ENCODE measurements at places on chromosomes 4 and X.

- DNase-seq: peak; percentile 81
Measured at GRCh38 chr4:137124278-137124932, 407.9 kb downstream of the PCDH18 start.

- no peak for DNase-seq
Measured at GRCh38 chr4:184583738-184584502, 65.3 kb downstream of the CASP3 start.

GRCh38 chr4:122285285-122285684 lies 93.5 kb upstream of the ADAD1 start:
- no peak for DNase-seq

GRCh38 chr4:128513664-128514484 lies 226.3 kb upstream of the PGRMC2 start:
- no peak for DNase-seq

DNA sequence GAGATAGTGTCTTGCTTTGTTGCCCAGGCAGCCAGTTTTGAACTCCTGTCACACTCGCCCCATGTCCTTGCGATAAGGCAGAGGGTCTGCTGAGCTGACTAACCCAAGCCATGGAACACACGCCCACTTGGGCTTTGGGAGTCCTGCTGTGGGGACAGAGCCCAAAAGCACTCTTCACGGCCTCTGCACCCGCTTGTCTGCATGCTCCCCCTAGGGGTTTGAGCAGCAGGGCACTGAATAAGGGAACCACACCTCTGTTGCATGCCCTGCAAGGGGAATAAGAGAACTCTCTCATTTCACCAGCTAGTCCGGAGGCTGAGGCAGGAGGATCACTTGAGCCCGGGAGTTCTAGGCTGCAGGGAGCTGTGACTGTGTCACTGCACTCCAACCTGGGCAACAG lies 166.0 kb downstream of the STAG2 start:
- no peak for DNase-seq

DNA sequence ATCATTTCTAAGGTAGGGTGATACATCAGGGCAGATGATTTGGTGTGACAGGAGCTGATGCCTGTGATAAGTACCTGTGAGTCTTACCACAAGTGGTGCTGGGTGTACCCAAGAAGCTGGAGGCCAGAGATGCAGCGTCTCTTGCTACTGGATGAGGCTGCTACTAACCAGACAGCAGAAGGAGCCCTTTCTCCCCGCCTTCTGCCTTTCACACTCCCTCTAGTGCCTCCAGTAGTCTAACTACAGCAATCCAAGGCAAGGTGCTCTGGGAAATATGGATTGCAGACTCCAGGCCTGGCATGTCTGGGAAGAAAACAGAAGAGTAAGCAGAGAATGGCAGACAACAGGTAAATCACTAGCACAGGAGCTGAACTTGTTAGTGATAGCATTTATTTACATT lies 470.8 kb downstream of the NKX6-1 start:
- DNase-seq: no peak

DNA sequence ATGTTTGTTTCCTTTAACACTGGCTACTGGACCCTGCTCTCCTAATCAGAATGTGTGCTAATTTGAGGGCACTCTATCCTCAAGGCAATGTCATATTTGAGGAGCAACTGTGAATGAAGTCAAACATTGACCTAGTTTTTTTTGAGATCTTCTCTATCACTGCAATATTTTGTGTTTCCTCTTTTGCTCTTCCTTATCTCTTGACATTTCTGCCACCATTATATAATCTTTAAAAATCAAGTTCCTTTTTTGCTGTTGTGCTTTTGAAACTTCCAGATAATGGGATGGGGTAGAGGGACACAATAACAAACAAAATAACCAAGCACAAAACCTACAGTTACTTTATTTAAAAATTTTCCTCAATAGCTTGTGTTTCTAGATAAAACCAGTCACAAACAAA lies 7.4 kb upstream of the WDFY3 start:
- no peak for DNase-seq

DNA sequence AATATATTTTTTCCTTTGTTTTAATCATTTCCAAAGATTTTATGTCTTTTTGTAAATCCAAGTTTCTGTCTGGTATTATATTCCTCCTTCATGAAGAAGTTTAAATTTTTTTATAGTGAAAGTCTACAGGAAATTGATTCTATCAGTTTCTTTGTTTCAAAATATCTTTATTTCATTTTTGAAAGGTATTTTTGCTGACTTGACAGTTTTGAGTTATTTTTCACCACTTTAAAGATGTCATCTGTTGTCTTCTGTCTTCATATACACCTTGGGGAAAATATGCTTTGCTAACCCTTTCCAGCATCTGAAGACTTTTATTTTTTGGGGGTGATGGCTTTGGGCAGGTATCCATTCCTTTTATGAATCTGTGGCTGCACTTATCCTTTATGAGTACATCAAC lies 164.4 kb upstream of the EPHA5 start:
- DNase-seq: no peak

- peak; percentile 57 for DNase-seq
Measured at GRCh38 chr4:158208963-158209640, 1.2 kb upstream of the TMEM144 start.

DNA sequence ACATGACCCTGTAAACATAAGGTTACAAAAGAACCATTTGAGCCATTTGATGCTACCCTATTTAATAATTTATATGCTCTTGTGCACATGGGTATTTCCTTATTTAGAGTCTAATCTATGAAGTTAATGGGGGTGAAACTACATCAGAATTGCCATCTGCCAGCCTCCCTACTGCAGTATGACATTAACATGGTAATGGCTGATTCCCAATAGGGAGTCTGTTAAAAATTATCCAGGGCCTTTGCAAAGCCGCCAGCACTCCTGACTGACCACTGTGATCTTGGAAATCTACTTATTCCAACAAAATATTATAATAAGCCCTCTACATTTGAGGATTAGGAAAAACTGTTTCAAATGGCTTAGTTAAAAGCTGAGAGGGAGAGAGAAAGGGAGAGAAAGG lies 153.7 kb downstream of the CLCN4 start:
- DNase-seq: no peak

- DNase-seq: no peak
Measured at GRCh38 chr4:95294321-95294720, 254.5 kb downstream of the UNC5C start.

DNA sequence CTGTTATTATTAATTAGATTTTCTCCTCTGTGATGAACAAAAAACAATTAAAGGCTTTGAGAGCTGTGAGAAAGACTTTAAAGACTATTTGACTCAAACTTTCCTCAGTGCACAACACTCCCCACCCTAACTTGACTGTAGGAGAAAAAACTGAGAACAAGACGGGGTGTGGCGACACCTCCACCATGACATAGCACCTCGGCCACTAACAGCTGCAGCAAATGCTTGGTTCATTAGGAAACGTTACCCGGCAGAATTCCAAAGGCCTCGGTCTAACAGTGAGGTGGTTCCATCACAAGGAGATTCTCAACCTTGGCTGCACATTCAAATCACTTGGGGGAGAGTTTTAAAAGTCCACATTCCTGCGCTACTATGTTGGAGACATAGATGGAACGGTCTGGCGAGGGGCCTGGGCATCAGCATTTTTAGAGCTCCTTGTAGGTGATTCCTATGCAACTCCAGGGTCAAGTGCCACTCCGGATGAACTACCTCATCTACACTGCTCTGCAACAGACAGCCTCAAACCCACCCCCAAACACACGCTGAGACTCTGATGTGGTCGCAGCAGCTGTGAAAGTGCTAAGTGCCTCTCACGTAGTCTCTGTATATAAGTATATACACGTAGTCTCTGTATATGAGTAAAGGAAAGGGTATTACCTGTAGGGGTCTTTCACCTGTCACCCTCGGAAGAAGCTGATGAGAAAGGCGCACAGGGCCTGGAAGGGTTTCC lies 1.0 kb downstream of the FGFBP2 start:
- peak; percentile 51 for DNase-seq

DNA sequence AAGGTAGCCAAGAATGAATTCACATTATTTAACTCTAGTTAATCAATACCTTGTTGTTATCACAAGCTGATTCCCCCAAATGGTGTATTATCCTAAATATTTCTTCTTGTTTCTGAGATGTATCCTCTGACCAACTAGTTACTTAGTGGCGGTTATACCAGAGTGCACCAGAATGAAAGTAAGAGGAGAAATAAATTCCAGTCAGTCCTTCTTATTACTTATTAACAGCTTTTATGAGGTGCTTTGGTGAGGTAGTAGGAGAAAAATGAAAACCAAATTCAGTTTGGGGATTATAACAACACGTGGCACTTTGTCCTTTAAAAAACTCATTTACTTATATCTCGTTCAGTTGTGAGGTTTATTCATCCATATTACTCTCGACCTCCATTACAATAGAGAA lies 101.9 kb downstream of the AMMECR1 start:
- DNase-seq: no peak

DNA sequence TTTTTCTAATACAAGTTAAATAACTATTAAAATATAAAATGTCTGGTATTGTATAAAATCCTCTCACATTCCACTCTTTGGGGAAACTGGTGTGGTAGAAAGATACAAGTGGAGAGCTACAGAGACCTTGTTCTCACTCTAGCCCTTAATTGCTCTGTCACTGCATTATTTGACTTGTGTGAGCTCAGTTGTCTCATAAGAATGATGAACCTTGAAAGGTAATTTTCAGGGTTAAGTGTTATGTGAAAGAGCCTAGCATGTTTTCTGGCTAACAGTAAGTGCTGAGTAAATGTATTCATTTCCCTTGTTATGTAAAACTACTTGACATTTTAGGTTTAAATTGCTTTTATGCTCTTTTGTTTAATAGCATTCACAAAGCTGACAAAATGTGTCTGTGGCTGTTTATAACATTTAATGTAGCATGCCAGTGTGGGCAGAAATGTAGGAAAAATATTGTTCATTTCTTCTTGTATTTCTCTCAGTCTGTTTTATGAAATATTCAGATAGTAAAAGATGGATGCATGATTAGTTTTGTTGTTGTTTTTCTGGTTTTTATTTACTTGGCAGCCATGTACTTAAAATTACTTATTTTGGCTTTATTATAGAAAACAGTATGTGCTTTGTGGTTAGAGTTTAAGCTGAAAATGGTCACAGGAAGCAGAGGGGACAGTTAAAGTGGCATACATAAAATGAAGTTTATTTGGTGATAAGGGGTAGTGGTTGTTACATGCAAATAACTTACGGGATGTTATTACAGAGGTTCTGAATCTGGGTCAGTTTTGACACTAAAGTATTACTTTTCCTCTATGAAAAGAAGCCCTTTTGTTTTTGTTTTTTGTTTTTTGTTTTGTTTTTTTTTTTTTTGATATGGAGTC lies 29.2 kb downstream of the SLAIN2 start:
- DNase-seq: no peak

DNA sequence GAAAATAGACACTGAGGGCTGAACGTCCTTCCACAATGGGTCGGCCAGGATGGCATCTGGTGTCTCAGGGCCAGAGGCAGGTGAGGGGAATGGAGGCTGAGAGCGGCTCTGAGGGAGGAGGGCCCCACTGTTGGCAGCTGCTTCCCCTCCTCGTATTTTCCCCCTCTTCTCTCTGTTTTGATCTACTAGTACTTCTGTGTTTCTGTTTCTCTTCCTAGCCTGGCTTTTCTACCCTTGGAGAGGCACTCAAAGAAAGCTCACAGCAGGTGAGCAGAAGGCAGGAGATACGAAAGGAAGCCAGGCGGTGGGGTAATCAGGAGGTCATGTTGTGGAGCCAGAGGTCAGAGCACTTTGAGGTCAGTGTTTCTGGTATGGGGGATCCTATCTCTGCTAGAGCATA lies 151.8 kb upstream of the GATB start:
- DNase-seq: no peak

- peak; percentile 63 for DNase-seq
Measured at GRCh38 chrX:139222511-139223200, 307.9 kb upstream of the F9 start.

GRCh38 chrX:101385026-101385684 lies 836 bp downstream of the BTK start:
- DNase-seq: no peak

DNA sequence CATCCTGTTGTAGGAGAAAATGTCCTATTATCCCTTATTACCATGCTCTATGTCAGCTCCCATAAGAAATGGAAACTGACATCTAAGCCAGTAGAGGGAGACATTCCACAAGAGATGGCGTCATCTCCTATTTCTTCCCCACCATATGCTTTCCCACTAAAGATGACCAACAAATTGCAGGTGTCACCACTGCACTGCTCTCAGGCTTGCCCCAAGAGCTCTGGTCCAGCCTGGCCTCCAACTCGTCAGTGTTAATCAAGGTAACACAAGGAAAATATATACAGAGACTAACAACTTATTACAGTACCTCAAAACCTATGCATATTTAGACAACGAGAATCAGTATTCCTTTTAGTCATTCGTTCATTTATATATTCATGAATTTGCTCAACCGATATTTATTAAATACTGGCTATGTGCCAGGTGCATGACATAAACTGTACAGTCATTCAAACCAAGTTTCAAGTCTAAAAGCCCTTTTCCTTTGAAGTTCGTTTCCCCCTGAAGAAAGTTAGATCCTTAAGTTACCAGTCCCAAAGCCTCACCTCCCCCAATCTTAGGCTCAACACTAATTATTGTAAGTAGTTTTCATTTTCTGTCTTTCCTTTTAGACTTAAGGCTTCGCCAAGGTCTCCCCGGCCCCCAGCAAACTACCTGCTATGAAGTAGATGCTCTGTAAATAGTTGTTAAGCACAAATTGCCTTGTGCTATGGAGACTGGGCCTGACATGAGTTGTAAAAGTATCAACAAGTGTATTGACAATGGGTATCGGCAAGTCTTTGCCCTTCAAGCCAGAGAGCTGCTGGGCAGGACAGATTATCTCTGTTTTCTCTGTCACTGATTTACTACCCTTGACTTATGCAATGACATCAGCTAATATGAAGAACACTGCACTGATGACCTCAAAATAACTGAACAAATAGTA lies 3.1 kb upstream of the FGB start:
- peak; percentile 23 for DNase-seq

DNA sequence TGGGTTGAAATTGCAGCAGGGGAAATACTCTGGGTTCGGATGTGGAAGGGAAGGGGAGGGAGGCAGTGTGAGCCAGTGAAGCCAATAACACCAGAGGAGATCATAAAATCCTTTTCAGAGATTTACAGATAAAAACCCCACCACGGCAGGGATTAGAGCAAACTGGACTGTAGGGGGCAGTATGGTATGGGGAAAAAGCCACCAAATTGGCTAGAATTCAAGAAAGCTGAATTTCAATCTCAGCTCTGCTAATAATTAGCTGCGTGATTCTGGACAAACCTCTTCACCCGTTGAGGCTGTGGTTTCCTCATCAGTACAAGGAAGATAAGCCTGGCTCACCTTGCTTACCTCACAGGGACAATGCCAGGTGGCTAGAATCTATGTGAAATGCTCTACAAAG lies 108.1 kb downstream of the ATG4A start:
- peak; percentile 23 for DNase-seq

DNA sequence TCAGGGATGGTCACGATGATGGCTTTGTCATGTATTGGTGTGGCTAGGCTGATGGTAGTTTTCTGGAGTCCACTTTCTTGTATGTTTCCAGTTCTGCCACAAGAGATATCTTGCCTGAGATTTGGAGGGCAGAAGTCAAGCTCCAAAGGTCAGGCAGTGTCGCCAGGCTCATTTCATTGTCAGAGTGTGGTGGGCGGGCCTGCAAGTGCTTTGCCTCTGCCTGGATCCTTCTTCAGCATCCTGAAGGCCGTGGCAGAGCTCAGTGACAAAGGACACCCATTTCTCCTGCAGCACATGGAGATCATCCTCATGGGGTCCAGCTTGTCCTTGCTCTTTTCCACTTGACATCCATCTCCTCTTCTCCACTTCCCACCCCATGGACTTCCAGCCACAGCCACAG lies 139.7 kb downstream of the SMIM20 start:
- DNase-seq: no peak

- DNase-seq: peak; percentile 69
Measured at GRCh38 chr4:185536411-185536709, 1.1 kb upstream of the PDLIM3 start.

GRCh38 chrX:67570839-67571238 lies 27.0 kb downstream of the AR start:
- no peak for DNase-seq
